Activated T-helper 2 cell treated with anti-CD3 and anti-CD28 coated beads, Interferon-gamma antibody, Interleukin-2, Interleukin-4, amounts not matched to agents 10 μg/mL and 5 μg/mL and 100 μg/mL, durations not matched to agents 14 hours and 24 hours and 36 hours (primary cell): ENCODE measurements at places on chromosomes 6 and 20.

DNA sequence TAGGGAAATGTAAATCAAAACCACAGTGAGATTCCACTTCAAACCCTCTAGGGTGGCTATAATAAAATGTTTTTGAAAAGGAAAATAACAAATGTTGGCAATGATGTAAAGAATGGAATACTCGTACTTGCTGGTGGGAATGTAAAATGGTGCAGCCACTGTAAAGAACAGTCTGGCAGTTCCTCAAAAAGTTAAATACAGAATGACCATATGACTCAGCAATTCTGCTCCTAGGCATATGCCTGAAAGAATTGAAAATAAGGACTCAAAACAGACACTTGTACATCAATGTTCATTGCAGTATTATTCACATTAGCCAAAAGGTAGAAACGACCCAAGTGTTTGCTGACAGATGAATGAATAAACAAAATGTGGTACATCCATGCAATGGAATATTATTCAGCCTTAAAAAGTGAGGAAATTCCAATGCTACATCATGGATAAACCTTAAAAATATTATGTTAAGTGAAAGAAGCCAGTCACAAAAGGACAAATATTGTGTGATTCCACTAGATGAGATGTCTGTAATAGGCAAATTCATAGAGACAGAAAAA is 10.2 kb upstream of the RNF114 start:
- no peak for DNase-seq

DNA sequence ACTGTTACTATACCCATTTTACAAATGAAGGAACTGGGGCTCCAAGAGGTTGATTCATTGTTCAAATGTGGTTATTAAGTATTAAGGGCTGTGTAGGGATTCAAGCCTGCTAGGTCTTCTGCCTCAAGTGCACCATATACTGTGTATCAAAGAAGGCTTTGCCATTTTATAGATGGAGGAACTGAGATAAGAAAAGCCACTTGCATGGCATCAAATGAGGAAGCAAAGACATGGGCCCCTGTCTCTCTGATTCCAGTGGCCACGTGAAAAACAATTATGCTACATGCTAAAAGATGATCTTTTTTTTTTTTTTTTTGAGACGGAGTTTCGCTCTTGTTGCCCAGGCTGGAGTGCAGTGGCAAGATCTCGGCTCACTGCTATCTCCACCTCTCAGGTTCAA is 67.0 kb downstream of the TMEM200A start:
- DNase-seq = no peak

DNA sequence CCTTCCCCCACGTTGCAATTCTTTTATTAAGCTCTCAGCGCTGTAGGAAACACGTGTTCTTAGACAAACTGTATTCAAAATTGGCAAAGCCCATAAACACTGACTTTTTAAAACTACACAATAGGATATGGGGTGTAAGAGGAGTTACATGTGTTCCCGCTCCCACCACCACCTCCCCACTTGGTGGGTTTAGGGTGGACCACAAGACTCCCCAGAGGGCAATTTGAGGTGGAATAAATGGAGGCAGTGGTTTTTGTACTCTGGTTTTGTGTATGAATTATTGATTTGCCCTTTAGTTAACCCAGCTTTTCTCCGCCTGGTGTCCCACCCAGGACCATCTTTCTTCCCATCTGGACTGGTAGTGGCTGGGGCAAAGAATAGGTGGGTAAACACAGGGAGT is 3.7 kb downstream of the UQCC2 start:
- DNase-seq = no peak

- DNase-seq = no peak
Measured at GRCh38 chr6:149683256-149683859, 34.5 kb downstream of the LATS1 start.
